Mesenchymal stem cell (in vitro differentiated cells and primary cell): ENCODE measurements at places on chromosomes 4 and X.

- DNase-seq: no peak
Observed at GRCh38 chrX:120755066-120755846, 120.4 kb downstream of the CT47B1 start.

GRCh38 chrX:77755561-77755960 lies 30.5 kb downstream of the ATRX start:
- DNase-seq: no peak

DNA sequence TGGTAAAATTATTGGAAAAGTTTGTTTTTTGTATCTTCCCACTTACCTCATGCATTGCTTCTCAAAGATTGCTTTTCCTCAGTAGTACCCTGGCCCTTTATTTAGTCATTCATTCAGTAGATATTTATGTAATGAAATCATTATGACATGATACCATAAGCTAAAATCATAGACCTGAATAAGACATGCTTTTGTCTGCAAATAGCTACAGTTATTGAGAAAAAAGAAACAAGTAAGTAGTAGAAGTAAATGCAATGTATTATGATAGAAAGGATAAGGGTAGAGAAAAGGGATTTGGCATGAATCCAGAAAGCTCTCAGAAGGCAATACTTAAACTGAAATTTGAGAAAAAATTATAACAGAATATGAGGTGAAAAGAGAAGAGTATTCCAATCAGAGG lies 352.5 kb downstream of the GPM6A start:
- no peak for DNase-seq

DNA sequence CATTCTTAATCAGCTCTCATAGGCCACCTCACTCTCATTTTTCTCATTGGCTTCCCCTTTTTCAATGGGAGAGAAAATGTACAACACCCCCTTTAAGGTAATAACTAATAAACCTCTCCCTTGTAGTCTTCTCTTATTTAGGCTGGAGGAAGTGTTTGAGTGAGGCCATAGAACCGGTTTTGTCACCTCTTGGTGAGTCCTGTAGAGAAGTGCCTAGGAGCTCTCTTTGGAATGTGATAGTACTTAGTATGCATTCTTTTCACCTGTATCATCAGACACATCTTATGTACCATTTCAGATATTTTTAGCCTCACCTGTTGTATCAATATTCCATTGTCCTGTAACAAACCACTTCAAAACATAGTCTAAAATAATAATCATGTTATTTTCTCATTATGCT lies 3.5 kb upstream of the TAB3 start:
- no peak for DNase-seq

GRCh38 chr4:120680647-120681228 lies 241.8 kb downstream of the PRDM5 start:
- no peak for DNase-seq

DNA sequence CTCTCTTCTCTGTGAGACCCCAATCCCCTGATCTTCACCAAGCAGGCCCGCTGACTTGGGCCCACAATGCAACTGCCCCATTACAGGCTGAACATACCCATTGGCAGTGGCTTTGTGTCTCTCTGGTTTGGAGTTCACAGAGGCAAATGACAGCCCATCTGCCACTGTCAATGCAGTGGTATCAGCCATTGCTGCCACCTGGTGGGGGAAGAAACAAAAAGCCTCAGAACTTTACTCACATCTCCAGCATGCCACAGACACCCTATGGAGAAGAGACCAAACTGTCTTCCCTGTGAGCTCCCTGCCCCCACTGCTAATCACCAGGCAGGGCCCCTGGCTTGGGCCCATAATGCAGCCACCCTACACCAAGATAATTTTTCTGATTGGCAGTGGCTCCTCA lies 729.3 kb upstream of the ACTRT1 start:
- peak; percentile 6 for DNase-seq

DNA sequence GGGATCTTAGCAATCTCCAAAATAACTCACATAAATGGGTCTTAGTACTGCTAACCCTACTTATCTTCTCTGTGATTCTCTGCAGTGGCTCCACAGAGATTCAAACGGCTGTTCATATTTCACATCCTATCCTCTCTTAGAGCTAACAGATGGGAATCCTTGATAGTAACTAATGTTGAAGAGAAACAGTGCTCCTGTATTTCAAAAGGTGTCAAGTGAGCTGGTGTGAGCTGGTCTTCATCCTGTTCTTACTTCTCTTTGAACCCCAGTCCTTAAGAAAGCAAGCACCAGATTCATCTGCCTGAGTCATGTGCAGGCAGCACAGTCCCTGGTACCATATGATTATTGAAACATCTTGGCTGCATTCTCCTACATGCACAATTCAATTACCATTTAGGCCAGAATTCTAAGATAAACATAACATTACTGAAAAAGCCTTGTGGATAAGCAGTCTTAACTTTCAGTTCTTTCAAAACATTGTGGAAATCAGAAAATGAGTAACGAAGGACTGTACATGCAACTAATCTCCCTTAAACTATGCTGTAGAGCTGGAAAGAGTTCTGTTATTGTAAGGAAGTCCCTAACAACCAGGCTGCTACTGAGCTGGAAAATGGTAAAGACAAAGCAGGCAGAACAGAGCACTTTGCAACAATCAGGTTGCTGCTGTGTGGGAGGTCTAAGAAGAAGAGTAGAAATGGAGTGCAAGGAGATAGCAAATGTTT lies 153.1 kb downstream of the NPNT start:
- DNase-seq: peak; percentile 80

- DNase-seq: no peak
Observed at GRCh38 chr4:129193357-129194100, 97.6 kb downstream of the C4orf33 start.

- peak; percentile 84 for DNase-seq
Observed at GRCh38 chr4:5780831-5781480, 70.0 kb downstream of the EVC start.

GRCh38 chrX:108439961-108440696 lies 491 bp downstream of the COL4A5 start:
- no peak for DNase-seq

- no peak for DNase-seq
Observed at GRCh38 chr4:55617587-55618197, 18.4 kb downstream of the NMU start.

DNA sequence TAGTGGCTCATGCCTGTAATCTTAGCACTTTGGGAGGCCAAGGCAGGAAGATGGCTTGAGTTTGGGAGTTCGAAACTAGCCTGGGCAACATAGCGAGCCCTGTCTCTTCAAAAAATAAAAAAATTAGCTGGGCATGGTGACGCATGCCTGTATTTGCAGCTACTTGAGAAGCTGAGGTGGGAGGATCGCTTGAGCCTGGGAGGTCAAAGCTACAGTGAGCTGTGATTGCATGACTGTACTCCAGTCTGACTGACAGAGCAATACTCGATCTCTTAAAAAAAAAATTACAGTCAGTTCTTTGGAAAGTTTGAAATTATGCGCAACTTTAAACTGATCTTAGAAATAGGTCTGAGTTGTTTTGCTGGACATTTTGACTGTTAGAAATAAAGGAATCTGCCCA lies 55.8 kb downstream of the DOCK11 start:
- no peak for DNase-seq

GRCh38 chr4:118989098-118990080 lies 100.7 kb downstream of the SYNPO2 start:
- peak; percentile 71 for DNase-seq

DNA sequence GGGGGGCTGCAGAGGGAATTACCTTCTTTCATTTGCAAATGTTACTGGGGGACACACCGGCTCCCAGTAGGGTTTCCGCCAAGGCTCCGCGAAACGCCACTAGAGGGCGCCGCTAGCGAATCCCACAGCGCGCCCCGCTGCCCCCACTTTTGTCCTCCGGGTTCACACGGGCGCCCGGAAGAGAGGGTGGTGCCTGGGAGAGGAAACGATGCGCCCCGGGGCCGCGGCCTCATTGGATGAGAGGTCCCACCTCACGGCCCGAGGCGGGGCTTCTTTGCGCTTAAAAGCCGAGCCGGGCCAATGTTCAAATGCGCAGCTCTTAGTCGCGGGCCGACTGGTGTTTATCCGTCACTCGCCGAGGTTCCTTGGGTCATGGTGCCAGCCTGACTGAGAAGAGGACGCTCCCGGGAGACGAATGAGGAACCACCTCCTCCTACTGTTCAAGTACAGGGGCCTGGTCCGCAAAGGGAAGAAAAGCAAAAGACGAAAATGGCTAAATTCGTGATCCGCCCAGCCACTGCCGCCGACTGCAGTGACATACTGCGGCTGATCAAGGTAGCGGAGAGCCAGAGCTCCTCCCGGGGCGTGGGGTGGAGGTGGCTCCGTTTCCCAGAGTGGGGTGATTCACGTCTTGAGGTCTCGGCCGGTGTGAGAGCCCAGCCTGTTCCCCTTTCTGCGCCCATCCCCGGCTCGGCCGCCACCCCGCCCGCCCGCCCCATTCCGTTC lies at the start of gene SAT1:
Gene SAT1, plus strand, starts transcription at position 311 of the 726 bp plus-strand sequence. Its CDS starts 179 bp downstream, at position 490.
- peak; percentile 97 for DNase-seq

DNA sequence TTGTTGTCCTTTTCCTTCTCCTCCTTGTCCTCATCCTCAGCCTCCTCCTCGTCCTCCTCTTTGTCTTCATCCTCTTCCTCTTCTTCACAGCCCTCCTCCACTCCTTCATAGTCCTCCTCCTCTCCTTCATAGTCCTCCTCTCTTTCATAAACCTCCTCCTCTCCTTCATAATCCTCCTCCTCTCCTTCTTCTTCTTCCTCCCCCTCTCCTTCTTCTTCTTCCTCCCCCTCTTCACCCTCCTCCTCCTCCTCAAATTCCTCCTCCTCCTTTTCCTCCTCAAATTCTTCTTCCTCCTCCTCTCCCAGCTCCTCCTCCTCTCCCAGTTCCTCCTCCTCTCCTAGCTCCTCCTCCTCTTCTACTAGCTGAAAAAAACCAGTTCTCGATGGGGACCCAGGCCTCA lies 143.8 kb upstream of the RADX start:
- DNase-seq: no peak

GRCh38 chr4:37477126-37477525 lies 209.1 kb downstream of the RELL1 start:
- DNase-seq: no peak

GRCh38 chr4:53510321-53510720 lies 81.0 kb downstream of the LNX1 start:
- DNase-seq: no peak

- DNase-seq: no peak
Observed at GRCh38 chrX:119237562-119237942, 1.5 kb downstream of the PGRMC1 start.

- no peak for DNase-seq
Observed at GRCh38 chrX:16796298-16796697, 10.0 kb downstream of the TXLNG start.

DNA sequence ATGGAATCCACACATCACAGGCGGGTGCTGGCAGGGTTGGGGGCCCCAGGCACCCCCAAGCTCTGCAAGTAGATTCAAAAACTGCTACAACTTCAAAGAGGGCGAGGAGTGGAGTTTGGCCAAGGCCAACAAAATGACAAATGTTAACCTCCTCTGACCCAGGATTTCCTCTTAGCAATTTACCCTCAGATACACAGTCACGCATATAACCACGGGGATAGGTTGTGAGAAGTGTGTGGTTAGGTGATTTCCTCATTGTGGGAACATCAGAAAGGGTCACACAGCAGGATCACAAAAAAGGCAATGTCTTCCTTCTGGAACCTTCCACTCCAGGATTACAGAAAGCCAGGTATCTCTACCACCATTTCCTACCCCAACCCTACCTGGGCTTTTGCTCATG lies 62.4 kb downstream of the C4orf50 start:
- no peak for DNase-seq

GRCh38 chrX:23505531-23506303 lies 161.6 kb upstream of the PRDX4 start:
- DNase-seq: no peak

- no peak for DNase-seq
Observed at GRCh38 chrX:153769865-153770600, 6.0 kb downstream of the PLXNB3 start.

- no peak for DNase-seq
Observed at GRCh38 chrX:15744181-15744867, 6.3 kb downstream of the CA5B start.

DNA sequence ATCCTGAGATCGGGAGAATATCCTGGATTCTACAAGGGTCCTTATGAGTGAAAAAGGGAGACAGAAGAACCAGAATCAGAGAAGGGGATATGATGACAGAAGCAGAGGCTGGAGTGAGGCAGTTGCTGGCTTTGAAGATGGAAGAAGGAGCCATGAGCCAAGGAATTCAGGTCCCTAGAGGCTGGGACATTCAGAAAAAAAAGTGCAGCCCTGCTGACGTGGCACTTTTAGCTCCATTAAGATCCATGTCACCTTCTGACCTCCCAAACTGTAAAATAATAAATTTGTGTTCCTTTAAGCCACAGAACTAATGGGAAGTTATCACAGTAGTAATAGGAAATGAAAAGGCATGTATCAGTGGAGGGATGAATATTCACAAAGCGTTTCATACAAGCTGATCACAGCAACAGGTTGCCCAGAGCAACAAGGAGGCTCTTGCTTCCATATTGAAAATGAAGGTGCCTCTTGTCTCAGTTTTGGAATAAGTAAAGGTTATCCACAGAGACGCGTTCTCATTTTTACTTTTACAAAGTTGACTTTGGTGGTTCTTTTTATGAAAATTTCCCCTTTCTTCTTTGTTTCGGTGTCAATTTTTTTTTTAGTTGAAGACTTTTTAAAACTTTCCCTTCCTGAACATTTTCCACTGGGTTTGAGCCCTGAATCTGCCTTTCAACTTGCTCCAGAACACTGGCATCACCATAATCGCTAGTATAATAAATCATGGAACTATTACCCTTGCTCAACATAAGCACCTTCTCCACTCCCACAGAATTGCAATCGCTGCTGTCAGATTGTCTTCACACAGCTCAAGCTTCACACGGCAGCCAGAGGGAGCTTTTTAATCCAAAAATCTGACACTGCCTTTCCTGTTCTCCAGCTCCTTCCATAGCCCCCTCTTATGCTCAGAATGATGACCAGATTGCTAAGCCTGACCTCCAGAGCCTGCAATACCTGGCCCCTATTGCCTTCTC lies 127.6 kb upstream of the RBPJ start:
- no peak for DNase-seq

GRCh38 chrX:20224814-20225487 lies 41.8 kb downstream of the RPS6KA3 start:
- DNase-seq: no peak

GRCh38 chr4:10055871-10056270 lies 34.6 kb upstream of the SLC2A9 start:
- no peak for DNase-seq

- no peak for DNase-seq
Observed at GRCh38 chrX:10360116-10360515, 203.3 kb downstream of the CLCN4 start.

DNA sequence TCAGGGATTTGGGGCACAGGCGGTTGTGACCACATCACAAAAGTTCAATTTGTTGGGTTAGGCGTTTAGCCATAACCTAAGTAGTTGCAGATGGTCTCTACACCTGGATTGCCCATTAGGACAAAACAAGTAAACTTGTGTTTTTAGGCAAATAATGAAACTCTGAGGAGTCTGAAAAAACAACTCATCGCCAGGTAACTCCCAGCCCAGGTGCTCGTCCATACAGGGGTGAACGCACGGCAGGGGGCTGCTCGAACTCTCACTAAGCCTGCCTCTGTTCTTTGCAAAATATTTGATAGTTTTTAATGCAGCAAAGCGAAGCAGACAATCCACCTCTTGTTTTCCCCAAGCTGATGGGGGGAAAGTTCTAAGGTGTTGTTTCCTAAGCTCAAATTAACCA lies 559 bp upstream of the RHOH start:
- DNase-seq: no peak
